ENCODE measurements at places on chromosomes 1 and 21. TPM values are rescaled to one million over a fixed set of nuclear protein-coding genes. Genes with fewer than 3 reads are reported as not detected.

The FAM78B gene
- total RNA-seq = 1.1 TPM

The IL19 gene
- total RNA-seq = not detected

The CNR2 gene
- 0.11 TPM for total RNA-seq

The SH2D2A gene
- not detected for total RNA-seq

The TMEM61 gene
- total RNA-seq = not detected

Measured in urinary bladder (tissue), 4 donors.